ENCODE measurements at places on chromosomes 5 and 9. TPM values are rescaled to one million over a fixed set of nuclear protein-coding genes. Genes with fewer than 3 reads are reported as not detected.

UBE2QL1 gene
- total RNA-seq: not detected

NUTM2F gene
- total RNA-seq: not detected

ANKRD20A1 gene
- 1.6 TPM for total RNA-seq

ANKRD55 gene
- 0.33 TPM for total RNA-seq

PCDHB3 gene
- total RNA-seq: 0.35 TPM

All from pulmonary artery endothelial cell (primary cell).